ENCODE measurements at places on chromosomes 12 and 14.

DNA sequence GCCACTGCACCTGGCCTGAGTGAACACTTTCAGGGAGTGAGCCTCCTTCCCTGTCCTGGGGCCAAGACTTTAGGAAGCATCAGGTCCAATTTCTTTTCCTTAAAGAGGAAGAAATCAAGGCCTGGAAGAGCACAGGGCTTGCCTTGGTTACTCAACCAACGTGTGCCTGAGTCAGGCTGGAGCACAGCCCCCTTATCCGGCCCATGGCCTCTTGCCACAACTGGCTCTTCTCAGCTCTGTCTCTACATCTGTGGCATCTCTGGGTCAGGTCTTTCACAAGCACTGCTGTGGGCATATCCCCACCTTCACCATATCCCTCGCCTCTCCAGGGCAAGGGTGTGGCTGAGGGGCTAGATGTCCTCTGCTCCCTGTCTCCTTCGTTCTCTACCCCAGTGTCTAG, 6.8 kb downstream of the MYH6 start:
- no peak for DNase-seq

DNA sequence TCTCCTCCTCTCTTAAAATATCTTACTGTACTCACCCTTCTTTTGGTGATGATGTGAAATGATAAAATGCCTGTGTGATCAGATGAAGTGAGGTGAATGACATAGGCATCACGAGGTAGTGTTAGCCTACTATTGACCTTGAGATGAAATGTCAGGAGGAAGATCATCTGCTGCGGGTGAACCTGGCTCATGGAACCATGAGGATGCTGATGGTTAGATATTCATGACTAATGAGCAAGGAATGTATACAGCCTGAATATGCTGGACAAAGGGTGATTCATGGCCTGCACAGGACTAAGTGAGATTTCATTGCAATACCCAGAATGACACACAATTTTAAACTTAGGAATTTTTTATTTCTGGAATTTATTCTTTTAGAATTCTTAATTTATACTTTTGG, 89.6 kb downstream of the DAAM1 start:
- DNase-seq, result no peak

- no peak for DNase-seq
Measured at GRCh38 chr12:43501703-43502102, 50.3 kb downstream of the ADAMTS20 start.

GRCh38 chr14:36361210-36361853, 40.9 kb upstream of the MBIP start:
- DNase-seq, result no peak

DNA sequence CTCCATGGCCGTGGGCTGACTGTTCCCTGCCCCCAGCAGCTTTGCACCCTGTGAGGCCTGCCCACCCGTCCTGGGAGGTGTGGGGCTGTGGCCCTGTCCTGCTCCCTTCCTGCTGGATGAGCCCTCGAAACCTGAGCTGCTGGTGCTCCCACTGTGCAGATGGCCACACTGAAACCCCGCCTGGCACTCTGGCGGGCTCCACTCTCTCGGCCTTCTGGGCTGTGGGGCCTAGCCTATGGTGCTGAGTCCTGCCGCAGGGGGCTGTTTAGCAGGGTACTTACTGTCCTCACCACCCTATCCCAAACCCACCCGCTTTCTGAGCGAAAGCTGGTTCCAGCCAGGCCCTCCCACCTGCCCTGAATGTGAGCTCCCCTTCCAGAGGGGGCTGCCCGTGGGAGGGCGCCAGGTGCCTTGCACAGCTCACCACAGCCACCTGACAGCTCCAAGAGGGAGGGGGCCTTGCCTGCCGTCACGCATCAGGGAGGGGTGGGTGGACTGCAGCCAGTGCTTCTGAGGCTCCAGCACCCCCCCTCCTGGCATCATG, 7.3 kb downstream of the SLC25A47 start:
- DNase-seq, result no peak

DNA sequence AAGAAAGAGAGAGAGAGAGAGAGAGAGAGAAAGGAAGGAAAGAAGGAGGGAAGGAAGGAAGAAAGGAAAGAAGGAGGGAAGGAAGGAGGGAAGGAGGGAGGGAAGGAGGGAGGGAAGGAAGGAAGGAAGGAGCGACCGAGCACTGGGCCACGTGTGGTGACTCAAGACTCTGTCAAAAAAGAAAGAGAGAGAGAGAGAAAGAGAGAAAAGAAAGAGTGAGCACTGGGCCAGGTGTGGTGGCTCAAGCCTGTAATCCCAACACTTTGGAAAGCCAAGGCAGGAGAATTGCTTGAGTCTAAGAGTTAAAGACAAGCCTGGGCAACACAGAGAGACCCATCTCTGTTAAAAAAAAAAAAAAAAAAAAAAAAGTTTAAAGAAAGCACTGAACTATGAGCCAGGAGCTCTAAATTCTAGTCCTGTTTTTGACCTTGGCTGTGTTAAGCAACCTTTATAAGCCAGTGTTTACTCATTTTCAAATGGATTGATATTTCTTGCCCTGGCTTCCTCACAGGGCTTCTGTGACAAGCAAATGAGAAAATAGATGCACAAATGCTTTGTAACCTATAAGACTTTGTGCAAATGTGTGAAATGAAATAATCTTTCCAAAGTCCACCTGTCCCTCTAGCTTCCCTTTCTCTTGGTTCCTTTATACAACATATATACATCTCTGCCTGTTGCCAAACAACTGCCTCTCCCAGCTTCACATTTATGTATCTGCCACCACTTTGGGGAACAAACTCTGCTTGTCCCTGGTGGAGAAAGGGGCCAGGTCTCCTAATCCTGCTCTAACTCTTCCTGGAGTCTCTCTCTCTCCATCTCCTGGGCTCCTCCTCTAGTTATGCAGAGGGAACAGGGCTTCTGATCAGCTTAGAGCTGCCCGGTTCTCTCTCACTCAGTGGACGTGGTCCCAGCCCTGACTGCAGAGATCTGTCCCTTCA, 16.1 kb upstream of the PLEKHG6 start:
- DNase-seq, result no peak

DNA sequence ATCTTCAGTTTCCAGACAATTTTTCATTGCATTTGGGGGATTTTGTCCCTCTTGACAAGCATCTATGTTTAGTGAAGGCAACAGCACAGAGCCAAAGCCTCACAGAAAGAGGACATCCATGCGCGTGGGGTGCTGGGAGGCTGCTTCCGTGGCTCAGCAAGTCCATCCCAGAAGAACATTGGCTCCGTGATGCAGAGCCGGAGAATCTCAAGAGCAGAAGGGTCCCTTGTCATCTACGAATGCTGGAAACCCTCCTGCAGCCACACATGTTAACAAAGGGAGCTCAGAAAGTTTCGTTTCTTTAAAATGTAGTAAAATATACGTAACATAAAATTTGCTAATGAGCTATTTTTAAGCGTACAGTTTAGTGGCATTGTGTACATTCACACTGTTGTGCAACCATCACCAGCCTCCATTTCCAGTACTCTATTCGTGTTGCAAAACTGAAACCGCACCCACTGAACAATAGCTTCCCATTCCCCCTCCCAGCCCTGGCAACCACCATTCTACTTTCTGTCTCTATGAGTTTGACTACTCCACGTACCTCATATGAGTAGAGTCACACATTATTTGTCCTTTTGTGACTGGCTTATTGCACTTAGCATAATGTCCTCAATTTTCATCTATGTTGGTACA, 185.9 kb downstream of the TTC7B start:
- DNase-seq, result no peak

GRCh38 chr12:128338386-128339125, 71.6 kb downstream of the TMEM132C start:
- peak; percentile 26 for DNase-seq

GRCh38 chr14:90235179-90235976, 21.0 kb upstream of the PSMC1 start:
- DNase-seq, result peak; percentile 82

DNA sequence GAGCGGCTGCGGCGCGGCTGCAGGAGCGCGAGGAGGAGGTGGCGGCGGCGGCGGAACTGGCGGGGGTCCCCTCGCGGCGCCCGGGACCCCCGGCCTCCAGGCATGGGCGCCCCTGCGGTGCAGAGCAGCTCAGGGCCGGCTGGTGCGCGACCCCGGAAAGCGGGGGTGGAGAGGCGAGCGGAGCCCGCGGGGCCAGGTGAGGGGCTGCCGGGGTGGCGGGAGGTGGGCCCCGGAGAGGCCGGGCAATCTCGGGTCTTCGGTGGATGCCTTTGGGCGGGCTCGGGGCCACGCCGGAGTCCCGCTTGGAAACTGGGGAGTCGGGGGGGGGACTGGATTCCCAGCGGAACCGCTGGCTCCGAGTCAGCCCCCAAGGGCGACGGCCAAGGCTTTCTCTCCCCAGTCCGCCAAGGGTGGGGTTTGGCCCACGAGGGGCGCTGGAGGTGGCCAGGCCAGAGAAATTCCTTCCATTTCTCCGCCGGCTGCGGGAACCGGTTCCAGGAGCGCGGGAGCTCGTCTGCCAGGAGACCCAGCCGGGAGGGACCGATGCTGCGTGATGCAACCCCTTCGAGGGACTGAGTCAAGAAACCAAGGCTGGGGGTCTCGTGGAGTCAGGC, 13.9 kb upstream of the NR4A1 start:
- DNase-seq, result peak; percentile 54

DNA sequence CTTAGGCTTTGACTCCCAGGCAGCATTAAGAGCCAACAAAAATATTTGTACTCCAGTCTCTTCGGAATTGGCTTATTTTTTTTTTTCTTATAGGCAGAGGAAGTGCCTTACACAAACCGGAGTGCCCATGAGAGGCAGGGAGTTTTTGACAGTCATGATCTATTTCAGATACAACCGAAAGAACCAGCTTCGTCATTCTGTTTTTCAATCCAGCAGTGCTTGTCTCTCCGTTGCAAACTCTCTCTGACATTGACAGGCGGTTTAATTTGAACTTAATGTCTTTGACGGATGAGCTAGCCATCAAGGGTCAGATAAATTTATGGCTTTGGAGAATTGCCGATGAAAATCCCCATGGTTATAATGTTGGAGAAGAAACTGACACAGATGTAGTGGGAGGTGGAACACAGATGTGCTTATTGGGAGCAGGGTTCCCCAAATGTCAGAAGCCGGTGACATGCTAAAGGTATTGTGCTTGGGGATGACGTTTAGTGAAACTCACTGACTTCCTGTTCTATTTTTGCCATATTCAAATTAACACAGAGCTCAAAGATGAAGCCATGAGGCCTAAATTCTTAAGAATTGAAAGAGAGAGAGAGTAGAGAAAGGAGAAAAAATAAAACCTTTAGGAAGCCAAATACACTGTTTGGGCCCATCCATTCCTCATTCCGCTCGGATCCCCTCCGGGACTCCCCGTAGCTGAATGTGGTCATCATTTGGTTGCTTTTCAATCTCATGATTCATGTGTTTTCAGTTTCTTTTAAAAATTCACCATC, 59.7 kb downstream of the PLXNC1 start:
- DNase-seq, result no peak

DNA sequence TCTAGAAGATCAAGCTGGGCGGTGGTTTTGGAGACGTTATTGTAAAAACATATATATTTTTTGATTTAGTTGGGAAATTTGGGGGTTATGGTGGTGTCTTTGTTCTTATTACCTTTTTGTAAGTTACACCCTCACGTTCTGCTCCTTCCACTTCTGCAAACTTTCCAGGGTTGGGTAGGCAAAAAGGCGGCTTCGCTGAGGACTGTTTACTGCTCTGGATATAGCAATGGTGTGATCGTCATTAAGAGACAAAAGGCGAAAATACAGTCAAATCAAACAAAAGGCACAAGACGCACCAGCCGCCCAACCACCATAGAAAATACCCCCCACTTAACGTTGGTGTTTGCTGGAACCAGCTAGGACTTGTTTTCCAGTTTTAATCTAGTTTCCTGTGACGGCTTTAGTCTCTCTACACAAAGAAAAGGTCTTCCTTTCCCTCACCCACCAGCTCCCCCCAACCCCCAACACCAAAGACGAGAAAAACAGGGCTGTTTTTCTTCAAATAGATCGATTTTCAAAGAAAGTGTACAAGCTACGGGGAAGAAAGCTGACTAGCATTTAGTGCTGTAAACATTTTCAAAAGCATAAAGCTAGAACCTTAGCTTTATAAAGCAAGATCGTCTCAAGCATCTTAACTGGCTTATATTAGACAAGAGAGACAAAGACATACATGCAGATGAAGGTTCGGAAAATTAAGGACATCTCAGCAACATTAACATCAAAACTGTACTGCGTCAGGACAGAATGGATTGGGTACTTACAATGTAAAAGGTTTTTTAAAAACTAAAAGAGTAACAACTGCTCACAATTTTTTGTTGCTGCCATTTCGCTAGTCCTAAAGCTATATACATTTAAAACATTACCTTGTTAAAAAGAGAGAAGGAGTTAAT, 2.0 kb upstream of the SETD1B start:
- DNase-seq, result no peak

DNA sequence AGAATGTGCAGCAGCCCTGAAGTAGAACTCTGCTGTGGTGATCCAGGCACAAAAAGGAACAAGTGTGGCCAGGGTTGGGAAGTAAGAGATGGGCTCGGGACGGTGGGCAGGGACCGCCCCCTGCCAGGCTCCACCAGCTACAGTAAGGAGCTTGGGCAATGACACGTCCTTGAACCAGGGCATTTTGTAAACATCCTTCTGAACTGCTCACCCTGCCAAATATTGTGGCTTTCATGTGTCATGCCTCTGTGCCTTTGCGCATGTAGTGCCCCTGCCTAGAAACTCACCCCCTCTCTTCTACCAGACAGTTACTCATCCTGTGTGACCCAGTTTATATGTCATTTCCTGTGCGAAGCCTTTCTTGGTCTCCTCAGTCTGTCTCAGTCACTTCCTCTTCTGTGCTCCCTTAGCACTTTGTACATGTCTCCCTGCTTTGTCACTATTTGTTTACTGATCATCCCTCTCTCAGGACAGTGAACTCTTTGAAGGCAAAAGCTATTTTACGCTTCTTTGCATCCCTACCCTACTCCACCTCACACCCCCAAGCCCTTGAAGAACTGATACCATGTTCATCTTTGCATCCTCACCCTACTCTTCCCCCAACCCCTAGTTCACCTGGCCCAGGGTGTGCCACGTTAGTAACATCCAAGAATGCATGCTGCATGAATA, 108.9 kb upstream of the PLEKHG7 start:
- DNase-seq, result no peak

DNA sequence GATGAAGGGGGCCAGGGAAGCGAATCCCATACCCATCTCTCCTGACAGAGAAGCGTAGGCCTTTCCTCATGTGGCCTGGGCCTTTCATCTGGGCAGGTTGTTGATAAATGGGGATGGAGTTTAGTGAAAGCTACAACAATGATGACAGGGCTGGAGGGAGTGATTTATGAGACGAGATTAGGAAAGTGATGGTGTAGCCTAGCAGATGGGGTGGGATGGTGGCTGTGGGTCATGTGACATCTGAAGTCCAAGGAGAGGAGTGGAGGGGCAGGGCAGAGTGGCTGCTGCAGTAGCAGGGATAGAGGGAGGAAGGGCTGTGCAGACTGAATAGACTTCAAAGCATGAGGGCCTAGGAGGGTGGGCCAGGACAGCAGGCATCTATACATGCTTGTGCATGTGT, 85.5 kb downstream of the ADCK1 start:
- DNase-seq, result no peak
